T-helper 17 cell (primary cell): ENCODE measurements at places on chromosomes 1 and 21.

DNA sequence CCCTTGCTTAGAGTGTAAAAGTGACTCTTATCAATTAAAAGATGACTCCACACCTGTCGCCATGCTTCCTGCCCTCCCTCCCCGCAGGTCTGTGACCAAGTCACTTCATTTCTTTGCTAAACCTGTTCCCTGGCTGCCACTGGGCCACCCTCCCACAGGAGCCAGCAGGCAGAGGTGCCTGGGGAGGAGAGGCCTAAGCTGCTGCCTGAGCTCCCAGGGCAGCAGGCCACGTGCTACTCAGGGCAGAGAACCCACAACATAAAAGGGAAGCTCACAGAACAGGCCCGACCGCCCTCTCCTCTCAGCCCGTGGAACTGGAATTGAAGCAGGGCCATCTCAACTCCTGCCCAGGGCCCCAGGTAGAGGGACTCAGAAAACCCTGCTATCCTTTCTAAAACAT lies 4.9 kb downstream of the C1orf198 start:
- no peak for DNase-seq

DNA sequence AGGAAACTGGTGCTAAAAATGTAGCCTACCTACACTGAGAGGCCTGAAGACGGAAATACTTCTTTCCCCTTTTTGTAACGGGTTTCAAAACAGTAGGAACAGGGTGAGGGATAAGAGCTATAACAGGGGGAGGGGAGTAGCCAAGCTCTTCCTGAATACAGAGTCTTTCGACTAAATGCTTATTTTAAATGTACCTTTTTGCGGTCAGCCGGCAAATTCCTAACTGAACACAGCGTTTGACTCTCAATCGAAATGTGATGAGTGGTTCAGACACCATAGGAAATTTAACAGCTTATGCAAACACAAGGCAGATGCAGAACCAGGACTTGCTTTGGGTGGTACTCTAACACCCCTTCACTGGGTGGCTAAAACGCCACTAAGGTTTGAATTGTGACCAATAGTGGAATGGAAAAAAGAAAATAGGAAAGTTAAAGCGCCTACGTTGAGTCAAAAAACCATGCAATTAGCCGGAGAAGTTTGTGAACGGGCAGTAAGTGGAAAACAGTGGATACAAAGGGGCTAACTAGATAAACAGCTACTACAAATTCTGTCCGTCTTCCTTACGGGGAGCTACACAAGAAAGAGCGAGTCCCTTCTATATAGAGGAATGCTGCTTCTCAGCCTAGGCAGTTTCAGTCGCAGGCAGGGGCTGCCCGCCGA lies 1.7 kb downstream of the EGLN1 start:
- DNase-seq, result no peak

- DNase-seq, result no peak
Observed at GRCh38 chr1:162722036-162722435, 68.5 kb upstream of the HSD17B7 start.

DNA sequence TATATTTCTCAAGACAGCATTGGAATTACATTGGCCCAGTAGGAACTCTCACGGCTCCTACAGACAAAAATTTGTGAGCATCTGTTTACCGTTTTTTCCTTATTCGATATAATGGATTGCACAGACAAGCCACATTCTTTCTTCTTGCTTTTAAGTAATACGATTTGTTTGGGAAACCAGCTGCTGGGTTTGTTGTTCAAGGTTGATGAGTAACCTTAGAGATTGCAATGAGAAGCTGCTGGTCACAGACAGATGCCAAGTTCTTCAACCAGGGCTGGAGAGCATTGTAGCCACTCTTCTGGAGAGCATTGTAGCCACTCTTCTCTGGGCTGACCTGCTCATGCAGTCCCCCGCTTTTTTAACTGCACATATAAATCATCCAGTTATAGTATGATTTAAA lies 1.4 kb upstream of the MIA3 start:
- no peak for DNase-seq

DNA sequence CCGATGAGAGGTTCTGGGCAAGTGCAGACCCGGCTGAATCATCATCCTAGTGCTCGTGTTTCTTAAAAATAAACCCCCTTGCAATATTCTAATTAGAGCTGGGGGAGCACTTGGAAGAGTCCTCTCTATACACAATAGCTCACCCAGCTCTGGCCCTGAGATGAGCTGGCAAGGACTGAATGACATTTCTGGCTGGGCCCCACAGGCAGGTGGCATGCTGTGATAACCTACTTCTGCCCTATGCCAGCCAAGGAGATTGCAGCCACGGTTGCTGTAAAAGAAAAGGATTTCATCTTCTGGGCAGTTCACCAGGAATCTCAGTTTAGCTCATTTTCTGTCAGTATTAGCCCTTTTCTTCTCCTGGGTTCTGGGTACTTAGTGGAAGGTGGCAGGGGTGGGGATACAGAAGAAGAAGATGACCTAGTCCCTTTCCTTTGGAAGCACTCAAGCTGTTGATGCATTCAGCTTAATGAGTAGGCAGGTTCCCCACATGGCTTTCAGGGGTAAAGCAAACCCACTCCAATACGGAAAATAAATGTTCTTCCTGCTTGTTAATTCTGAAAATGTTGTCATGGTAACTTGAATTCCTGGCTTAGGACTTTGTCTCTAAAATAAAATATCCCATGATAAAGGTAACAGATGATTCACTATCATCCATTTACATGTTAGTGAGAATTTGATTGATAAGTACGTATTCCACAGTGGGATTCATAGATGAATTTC lies 32.2 kb downstream of the VASH2 start:
- no peak for DNase-seq

- no peak for DNase-seq
Observed at GRCh38 chr1:241608379-241609033, 31.7 kb downstream of the CHML start.
